ENCODE measurements at places on chromosomes 6 and 20.

- DNase-seq: no peak
Observed at GRCh38 chr20:23121751-23122320, 35.7 kb upstream of the CD93 start.

GRCh38 chr20:7775072-7775471 is 165.2 kb downstream of the HAO1 start:
- no peak for DNase-seq

DNA sequence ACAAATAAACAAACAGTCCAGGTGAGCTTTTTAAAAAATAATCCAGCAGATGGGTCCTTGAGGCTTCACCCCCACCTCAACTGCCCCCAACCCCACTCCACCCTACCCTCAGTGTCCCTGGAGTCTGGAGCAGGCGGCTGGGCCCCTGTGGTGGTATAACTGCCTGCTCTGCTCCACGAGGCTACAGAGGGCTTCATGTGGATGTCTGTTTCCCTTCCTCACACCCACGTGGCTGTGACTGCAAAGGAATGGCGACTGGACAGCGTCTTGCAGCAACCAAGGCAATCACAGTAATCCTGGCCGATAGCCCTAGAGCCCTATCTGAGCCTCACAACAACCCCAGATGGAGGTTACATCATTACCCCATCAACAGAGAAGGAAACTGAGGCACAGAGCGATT is 76.5 kb downstream of the SLC2A10 start:
- no peak for DNase-seq

- DNase-seq: no peak
Observed at GRCh38 chr6:3997177-3997770, 81.7 kb downstream of the FAM217A start.

DNA sequence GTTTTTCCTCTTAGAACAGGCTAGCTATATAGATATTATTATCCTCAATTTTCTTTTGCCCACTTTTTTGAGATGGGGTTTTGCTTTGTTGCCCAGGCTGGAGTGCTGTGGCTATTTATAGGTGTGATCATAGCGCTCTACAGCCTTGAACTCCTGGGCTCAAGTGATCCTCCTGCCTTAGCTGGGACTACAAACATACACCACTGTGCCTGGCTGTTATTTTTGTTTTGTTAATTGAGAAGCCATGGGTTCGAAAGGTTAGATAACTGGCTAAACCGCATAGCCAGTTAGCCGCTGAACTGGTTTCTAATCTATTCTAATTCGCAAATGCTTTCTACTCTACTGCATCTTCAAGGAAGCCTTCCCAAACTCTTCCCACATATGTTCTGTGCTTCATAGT is 425.8 kb downstream of the CDKAL1 start:
- DNase-seq: no peak

DNA sequence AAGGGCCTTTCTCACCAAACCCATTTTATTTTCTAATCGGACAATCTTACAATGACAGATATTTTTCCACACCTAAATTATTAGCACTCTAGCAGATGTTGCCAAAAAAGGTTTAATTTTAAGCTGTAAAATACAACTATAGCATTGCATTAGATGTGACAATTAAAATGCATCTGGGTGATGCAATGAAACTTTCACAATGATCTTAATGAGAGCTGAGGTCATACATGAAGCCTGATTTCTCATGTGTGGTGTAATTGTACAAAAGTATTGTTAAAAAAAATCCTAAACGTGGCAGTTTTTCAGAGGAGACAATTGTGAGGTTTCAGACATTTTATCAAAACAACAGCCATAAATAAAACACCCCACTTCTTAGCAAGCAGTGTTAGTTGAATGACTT is 606.0 kb downstream of the HDGFL1 start:
- DNase-seq: no peak

GRCh38 chr20:63310265-63310991 is 17.4 kb downstream of the COL20A1 start:
- DNase-seq: no peak

DNA sequence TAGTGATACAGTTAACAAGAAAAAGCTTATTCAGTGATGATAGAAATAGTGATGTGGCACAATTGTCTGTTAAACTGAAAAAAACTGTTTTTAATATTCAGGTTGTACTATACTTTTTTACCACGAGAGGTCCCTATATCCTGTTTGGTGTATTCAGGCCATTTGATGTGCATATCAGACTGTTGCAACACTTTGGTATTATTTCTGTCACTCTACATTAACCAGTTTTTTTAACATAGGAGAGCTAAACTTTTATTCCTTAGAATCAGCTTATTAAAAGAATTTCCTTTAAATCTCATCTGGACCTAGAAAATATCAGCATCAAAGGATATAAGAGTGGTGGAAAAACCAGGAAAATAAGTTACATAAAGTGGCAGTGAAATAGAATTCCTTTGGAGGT is 36.8 kb downstream of the TSPYL4 start:
- no peak for DNase-seq

All from suprapubic skin (tissue), 4 donors.